IPS DF 6.9 (cell line): ENCODE measurements at places on chromosomes 2 and 18.

GRCh38 chr2:148578493-148578884, 66.1 kb upstream of the EPC2 start:
- DNase-seq, result no peak

DNA sequence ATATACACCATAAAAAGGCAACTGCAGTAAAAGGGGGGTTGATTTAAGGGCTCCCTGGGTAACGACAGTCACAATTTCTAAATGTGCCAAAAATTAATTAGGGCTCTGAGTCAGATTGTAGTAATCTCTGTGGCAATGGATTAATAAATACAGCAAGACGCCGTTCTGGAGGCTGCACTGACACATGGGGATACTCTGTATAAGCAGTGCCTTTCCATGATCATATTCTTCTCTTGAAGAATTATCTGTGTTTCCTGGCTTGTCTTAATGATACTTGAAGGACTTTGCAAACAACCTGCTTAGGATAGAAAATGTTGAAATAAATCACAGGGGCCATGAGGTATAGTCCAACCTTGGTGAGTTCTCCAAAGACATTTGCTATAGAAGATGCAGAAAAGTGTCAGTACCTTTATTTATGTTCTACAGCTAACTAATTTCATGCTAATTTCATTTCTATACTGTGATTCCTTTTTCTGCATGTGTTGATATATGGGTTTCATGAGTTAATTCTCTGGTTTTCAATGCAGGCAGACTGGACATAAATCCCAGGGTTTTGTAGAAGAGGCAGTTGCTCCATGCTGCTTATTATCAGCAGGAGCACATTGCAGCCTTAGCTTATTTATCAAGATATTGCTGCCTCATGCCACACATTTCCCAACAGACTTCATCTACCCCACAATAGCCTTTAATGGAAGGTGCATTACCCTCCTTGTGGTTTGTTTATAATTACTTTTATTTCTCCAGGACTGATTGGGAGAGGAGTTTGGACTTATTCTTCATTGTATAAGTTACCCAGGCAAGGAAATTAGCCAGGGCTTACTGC, 54.8 kb downstream of the HNMT start:
- no peak for DNase-seq

- DNase-seq, result no peak
Measured at GRCh38 chr18:26526966-26527234, 21.5 kb downstream of the KCTD1 start.

DNA sequence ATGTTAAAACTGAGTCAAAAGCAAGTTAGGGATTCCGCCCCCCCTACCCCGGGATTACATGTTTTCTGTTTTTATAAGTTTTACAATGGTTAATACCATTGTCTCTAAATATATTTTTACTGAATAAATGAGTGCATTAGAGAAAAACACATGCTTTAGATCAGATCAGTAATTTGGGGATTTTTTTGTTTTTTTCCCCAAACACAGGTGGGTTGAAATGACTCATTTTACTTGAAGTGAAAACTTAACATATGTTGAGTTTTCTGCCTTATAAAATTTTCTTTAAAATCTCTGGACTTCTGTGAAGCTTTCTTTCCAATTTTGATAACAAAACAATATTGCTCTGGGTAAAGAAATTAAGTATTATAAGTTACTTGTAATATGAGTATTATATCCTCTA, 114.4 kb downstream of the AGPS start:
- no peak for DNase-seq

- DNase-seq, result no peak
Measured at GRCh38 chr2:45723857-45724256, 72.4 kb downstream of the PRKCE start.

GRCh38 chr2:127606625-127607398, 39.1 kb upstream of the GPR17 start:
- no peak for DNase-seq

- DNase-seq, result no peak
Measured at GRCh38 chr18:33761363-33761762, 183.3 kb downstream of the ASXL3 start.

GRCh38 chr2:23506531-23507266, 121.7 kb downstream of the KLHL29 start:
- DNase-seq, result no peak

DNA sequence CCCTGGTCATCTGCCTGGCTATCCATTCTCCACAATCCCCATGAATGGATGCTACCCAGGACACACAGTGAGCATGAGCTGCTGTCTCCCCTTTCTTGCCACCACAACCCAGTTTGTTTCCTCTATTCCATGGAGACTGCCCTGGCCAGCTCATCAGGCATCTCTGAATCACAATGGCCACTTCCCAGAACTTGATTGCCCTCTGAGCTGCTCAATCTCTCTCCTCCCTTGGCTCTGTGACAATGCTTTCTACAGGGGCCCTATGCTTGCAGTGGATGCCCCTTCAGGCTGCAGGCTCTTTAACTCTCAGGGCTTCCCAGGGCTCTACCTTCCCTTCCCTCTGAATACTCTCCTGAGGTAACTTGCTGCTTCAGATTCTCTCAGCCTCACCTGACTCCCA, 14.4 kb upstream of the SLC4A5 start:
- DNase-seq, result no peak

GRCh38 chr2:172921532-172922236, 154.0 kb upstream of the MAP3K20 start:
- no peak for DNase-seq

DNA sequence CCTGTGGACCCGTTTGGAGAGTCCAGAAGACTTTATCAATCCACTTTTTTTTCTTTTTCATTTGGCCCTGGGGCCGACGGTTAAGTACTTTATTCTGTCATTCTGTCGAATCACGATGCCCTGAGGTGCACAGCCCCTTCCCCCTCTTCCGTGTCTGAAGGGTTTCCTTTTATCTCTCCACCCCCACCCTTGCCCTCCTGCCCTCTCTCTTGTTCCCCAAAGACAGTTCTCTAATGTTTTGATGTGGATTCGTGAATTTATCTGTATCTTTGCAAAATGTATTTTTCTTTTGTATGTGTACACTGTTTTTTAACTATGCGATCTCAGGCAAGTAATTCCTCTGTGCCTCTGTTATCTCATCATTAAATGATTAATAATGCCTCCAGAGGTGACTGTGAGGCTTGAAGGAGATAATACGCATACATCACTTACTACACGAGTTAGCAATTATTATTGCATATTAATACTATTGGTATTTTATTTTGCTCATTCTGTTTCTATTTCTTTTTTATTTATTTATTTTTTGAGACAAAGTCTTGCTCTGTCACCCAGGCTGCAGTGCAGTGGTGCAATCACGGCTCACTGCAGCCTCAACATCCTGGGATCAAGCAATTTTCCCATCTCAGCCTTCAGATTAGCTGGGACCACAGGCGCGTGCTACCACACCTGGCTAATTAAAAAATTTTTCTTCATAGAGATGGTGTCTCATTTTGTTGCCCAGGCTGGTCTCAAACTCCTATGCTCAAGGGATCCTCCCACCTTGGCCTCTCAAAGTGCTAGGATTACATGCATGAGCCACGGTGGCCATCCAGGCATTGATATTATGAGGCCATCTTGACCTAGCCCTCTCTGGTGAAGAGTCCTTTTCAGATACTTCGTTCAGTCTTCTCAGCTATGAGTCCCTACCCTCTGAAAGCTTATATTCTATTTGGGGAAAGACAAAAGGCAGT, 1.4 kb upstream of the CASP8 start:
- no peak for DNase-seq

DNA sequence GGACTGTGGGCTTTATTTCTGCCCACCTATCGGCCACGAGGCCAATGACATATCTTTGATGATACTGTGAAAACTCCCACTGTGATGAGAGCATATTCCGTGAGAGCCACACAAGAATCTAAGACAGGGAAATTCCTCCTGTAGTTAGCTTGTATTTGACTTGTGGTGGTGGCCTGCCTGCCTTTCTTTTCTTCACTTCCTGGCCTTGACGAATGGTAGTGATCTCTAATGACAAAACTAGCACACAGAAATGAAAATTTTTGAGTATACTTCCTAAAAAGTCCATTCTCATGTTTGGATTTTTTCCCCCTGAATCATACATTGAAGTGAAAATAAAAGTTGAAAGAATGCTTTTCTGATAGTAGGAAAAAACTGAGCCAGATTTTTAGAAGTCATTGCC, 94.4 kb downstream of the MGAT5 start:
- no peak for DNase-seq

GRCh38 chr2:88199912-88200682, 30.0 kb downstream of the THNSL2 start:
- DNase-seq, result no peak

DNA sequence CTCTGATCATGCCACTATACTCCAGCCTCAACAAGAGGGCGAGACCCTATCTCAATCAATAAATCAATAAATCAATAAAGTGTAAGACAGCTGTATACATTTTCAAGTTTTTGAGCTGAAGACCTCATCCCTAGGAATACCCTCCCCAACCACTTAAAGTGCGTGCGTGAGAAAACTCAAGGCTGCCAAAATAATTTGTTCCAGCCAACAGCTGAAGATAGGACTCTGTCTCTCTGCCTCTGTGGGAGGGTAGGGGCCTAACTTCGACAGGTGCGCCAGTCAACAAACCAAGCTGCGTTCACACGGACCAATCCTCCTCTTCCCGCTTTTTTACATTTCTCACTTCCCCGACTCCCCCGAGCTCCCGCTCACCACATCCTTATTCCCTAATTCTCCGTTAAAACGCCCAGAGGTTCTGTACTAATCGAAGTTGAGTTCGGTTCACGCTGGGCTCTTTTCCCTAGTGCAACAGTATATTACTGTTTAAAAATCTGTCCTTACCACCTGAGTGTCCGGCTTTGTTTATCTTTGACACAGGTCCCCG, 618 bp downstream of the POLR2D start:
- no peak for DNase-seq

GRCh38 chr2:133838642-133839365, 270.5 kb upstream of the NCKAP5 start:
- no peak for DNase-seq

DNA sequence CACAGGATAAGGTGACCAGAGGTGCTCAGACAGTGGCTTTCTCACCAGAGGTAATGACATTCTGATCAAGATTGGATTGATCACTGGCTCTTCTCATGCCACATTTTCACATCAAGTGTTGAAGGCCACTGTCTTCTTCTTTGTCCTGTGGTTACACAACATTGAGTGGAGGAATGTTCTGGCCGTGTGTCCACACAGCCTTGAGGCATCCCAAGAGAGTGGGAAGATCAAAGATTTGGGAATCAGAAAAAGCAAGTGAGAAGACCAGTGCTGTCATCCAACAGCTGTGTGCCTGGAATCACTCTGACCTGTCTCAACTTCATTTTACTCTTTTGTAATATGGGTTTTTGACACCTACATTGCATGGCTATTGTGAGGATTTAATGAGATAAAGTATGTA, 67.4 kb downstream of the IL1R2 start:
- DNase-seq, result no peak

DNA sequence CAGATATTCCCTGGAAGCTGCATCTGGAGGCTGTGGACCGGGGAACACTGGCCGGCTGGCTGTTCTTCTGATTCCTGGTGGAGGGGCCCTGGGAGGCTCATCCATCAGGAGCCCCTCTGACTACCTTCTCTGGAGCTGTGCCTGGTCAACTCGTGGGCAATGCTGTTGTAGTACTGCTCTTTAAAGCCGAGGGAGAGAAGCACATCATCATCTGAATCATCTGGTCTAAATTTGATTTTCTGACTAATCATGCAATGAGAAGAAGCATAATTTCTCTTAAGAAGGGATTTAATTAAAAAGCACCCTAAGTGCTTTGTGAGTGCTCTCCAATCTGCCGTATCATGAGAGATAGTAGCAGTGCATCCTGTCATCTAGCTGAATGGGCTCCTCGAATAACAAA, 229.5 kb downstream of the FHOD3 start:
- DNase-seq, result no peak

DNA sequence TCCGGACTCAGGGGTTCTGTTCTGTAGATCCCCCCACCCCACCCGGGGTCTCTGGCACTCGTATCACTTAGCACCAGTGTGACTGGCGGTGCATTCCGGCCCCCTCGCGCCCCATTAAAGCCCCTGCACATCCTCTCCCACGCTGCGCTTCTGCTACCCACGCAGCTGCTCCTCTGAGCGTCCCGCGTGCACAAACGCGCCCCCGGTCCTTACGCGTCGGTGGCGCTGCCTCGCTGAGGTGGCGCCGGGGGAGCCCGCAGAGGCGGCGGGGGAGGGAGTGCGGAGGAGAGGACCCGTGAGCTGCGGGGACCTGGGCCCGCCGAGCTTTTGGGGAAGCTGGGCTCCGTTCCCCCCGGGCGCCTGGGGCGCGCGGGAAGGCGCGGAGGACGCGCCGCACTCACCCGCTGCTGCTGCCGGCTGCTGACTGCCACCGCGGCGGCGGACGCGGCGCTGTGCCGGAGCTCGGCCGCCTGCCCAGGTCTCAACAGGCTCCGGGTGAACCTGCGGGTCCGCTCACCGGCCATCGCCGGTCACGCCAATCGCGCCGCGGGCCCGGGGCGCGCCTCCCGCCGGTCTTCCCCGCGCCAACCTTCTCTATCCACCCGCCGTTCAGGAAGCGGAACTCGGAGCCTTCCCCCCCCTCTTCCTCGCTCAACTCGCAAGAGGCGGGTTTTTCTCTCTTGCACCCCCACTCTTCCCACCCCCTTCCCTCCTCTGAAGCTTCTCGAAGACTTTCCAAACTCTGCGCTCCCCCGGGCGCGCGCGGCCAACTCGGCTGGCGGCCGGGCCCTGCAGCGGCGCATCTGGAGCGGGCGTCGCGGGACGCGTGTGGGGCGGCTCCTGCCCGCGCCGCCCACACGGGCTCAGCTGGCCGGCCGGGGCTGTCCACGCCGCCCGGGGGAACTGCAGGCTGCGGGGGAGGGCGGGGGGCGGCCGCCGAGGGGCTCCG, at the start of gene DOCK10:
Gene DOCK10, minus strand, starts transcription at position 618 of the 949 bp plus-strand sequence. Its CDS starts 94 bp downstream, at position 524.
- DNase-seq, result no peak

DNA sequence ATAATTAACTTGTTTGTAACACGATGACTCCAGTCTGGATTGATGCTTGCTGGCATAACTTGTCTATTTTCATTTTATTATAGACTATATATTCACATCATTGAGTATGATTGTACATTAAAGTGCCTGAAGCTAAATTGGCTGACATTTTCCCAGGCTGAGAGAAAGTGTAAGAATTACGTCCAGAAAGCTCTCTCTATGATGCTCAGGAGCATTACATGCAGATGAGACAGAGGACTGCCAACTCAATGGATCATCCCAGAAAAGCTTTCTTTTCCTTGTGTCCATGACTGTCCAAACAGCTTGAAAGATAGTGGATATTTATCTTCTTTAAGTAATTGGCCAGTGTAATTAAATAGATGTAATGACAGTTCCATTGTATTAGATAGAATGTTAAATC, 1372.2 kb upstream of the TMEFF2 start:
- DNase-seq, result no peak

- no peak for DNase-seq
Measured at GRCh38 chr18:415617-416612, 84.6 kb downstream of the COLEC12 start.

DNA sequence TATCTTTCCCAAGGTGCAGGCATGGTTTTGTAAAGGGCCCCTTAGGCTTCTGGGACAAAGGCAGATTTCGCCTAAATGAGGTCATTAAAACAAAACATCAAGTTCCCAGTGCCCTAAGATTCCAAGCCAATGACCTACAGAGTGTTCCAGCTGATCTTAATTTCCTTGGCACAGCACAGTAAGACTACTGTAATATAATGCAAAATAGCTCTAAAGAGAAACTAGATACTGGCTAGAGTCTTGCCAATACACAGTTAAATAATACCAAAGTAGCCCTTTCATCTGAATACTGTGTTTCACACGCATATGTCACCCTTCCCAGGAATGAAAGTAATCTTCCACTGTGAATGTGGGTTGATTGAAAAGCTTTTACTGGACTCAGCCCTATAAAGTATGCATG, 14.7 kb downstream of the GRB14 start:
- DNase-seq, result no peak
